NCI-H1930 (cell line): ENCODE measurements at places on chromosomes 12 and 14.

GRCh38 chr12:27276275-27276674, 32.2 kb downstream of the STK38L start:
- DNase-seq, result no peak

DNA sequence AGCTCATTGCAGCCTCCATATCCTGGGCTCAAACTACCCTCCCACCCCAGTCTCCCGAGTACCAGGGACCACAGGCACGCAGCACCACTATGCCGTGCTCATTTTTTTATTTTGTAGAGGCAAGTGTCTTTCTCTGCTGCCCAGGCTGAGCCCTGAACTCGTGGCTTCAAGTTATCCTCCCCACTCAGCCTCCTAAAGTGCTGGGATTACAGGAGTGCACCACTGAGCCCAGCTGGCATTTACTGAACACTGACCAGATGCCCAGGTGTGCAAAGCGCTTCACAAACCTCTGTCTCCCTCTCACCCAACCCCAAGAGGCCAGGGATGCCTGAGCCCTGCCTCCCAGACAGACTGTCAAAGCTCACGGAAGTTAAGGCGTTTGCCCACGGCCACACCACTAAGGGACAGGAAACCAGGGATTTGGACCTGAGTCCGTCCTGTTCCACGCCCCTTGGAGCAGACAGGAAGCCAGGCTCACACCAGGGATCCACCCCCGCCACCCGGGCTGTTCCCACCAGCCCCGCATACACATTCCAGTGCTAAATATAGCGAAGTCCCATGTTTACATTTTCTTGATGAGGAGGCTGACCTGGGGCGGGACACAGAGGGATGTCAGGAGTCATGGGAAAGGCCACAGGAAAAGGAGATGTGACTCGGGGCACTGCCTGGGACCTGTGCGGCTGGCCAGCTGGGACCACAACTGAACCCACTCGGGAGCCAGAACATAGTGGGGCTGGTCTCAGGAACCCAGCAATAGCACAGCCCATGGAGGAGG, 51.2 kb downstream of the TESC start:
- DNase-seq, result no peak

DNA sequence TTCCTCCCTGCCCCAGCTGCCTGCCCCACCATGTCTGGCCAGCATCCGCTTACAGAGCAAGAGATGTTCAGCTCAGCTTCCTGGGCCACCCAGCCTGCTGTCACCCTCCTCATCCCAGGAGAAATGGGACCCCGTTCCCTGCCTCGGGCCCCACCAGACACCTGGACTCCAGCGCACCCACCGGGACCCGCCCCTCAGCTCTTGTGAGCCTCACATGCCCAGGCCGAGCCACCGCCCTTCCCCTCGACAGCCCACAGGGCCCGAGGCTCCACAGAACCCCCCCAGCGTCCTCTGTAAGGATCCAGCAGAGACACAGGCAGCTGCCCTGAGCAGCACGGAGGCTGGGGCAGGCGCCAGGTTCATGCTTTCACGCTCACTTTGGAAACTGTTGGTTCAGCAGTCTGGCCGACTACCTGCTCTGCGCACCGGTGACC, 18.4 kb upstream of the C14orf180 start:
- no peak for DNase-seq

DNA sequence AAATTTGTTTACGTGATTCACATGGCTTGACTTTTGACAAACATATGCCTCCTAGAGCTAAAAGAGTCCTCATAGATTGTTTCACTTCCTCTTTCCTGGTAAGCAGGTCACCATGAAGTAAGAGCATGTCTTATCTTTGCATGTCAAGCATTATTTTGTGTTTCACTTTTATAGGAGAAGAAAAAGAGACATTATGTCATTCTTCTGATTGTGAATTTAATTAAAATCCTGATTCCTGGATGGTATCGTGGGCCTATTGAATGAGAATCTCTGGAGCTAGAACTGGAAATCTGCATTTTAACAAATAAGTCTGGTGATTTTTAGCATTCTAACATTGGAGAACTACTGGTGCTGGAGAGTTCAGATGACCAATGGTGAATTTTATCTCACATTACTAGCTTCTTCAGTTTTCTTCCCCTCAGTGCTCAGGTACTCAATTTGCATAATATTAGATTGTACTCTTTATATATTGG, 218.6 kb upstream of the ATP2B1 start:
- DNase-seq, result no peak

- DNase-seq, result no peak
Measured at GRCh38 chr12:101740566-101740965, 1.3 kb upstream of the SYCP3 start.

DNA sequence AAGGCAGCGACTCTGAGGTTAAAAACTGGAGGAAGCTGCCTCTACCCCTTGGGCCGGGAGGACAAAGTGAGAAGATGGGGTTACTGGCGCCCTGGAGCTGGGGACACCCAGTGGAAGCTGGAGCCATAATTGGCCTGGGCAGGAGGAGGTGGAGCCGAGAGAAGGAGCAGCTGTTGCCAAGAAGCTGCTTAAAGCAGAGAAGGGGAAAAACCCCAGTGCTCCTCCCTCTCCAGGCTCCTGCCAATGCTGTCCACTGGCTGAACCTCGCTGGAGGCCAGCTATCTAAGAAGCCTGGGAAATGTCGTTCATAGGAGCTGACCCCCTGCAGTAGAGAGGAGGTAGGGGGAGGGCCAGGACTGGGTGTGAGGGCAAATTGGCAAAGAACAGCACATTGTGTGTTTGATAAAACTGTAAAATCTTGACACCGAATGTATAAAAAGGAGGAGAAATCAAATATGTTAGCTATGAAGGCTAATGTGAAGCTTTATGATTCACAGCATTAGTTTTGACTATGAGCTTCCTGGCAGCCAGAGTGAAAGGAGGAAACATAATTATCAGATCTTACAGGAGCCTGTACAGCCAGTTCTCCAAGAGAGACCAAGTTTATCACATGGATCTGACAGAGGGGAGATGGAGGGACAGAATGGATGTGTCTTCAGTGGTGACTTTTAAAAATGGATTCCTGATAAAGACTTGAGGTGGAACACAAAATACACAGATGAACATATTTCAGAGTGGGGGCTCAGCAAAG, 9.5 kb downstream of the HHIPL1 start:
- no peak for DNase-seq

- no peak for DNase-seq
Measured at GRCh38 chr12:104329707-104330532, 26.4 kb downstream of the EID3 start.

DNA sequence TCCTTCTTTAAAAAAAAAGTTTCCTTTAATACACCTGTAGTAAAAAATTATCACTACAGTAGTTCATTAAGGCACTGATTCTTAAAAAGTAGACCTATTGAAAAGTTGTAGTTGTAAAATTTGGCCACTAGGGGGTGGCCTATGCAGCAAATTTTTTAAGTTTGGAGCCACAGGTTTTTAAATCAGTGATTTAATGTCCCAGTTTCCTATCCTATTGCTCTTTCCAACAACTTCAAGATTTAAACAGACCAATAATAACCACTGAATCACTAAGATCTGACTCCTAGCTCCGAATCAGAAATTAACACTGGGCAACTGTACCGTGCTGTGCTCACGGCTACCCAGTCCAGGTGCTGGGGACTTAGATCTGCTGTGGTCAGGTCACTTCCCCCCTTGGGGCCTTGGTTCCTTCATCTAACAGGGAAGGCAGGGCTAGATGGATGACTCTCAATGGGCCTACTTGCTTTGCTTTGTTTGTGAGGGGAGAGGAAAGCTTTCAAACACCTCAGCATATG, 279.3 kb downstream of the MED13L start:
- no peak for DNase-seq

GRCh38 chr12:83634726-83635267, 948.1 kb downstream of the TMTC2 start:
- no peak for DNase-seq

DNA sequence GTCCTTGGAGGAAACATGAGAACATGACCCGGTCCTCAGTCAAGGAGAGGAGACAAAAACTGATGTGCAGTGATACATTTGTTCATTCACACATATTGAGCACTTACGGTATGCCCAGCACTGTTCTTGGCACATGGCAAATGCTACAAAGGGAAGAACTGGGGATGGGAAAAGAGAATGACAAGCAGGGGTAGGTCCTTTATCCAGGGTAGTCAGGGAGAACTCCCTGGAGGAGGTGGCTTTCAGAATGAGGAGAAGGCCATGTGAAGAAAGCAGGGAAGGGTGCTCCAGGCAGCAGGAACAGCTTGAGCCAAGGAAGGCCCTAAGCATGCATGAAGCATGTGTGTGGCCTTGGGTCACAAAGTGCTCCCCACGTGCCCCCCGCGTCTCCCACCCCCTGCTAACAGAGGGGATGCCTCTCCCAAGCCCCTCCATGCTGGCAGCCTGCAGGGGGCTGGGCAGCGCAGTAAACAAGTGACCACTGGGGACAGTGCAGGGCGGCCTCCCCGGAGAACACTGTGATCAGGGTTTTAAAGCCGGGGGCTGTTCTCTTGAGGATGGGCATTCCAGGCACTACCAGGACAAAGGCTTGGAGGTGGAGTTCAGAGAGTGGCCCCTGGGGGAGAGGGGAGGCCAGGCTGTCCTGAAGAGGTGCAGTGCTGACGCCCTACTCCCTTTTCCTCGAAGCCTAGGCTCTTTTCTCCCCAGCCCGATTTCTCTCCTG, 71.0 kb downstream of the PHETA1 start:
- no peak for DNase-seq
